Neural crest cell (in vitro differentiated cells): ENCODE measurements at places on chromosomes 3 and 15. TPM values are rescaled to one million over a fixed set of nuclear protein-coding genes. Genes with fewer than 3 reads are reported as not detected.

- H3K4me3 ChIP-seq = no peak overlapping the region
- no peak overlapping the region for H3K27ac ChIP-seq
- no peaks in the 10 kb centered on the region for H3K27me3 ChIP-seq
- peaks cover 9% of the 10 kb centered on the region for H3K36me3 ChIP-seq
- peaks cover 31% of the 10 kb centered on the region for H3K4me1 ChIP-seq
Observed at GRCh38 chr3:53242642-53243041, 13.2 kb downstream of the TKT start.

DNA sequence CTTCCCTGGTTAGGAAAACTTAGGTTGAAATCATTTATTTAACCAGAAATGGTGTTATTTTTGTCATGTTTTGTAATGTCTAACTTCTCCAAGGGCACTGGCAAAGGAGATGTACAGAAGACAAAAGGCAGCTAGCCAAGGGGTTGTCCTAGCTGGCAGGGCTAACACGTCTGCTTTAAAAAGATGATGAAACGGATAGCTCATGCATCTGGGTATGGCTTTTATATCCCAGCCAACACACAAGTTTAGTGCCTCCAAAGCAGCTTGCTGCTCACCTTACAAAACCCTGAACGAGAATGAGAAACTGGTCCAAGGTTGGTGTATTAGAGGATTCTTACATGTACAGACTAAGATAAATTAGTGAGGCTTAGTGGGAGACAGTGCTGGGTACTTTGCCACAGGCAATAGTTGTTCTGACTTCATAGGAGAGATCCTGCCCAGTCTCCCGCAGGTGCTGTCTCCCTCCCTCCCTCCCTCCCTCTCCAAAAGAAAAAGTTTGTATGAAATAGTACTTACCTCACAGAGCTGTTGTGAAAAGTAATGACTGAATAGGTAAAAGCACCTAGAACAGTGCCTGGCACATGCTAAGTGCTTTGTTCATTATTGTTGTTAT, 47.8 kb downstream of the KCNMB2 start:
- H3K4me1 ChIP-seq = no peaks in the 10 kb centered on the region
- DNase-seq = no peak
- H3K27ac ChIP-seq = peak overlapping the region; percentile 20
- H3K4me3 ChIP-seq = no peak overlapping the region

ATP13A4 gene
- 0.30 and 0.57 TPM in 2 replicates for total RNA-seq

DNA sequence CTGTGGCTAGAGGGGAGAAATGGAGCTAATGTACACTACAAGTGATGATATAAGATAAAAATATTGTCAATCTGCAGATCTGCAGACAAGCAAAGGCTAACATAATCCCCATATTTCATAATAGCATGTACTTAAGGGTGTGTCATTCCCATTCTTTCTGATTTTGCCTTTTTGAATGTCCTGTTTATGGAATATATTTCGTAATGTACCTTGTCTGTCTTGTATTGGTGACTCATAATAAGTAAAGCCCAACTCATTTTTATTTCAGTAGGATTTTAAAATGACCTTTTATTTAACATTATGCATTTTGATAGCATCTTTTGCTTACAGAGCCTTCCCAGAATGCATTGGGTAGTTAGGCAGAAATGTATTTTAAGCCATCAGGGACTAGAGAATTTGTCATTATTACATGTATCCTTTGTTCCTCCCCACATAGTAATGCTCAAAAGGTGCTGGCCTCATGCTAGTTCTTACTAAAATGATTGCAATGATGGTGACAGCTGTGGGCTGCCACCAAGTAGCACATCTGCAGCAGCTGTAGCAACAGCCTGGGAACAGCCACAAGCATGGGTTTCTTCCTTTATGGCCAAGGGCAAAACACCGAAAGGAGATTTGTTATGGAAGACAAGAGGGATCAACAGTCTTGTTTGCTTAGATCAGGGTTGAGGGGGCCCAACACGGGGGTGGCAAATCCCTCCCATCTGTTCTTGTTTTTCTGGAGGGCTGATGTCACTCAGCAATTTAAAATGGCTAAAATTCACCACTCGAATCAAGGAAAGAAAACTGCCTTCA, 188.5 kb downstream of the CADPS start:
- H3K4me1 ChIP-seq = peaks cover 4% of the 10 kb centered on the region
- DNase-seq = no peak
- H3K4me3 ChIP-seq = no peak overlapping the region
- no peak overlapping the region for H3K27ac ChIP-seq
- H3K36me3 ChIP-seq = no peaks in the 10 kb centered on the region

TMEM207 gene
- not detected in 2 replicates for total RNA-seq

- H3K4me3 ChIP-seq = no peak overlapping the region
- no peak overlapping the region for H3K27ac ChIP-seq
- H3K36me3 ChIP-seq = no peaks in the 10 kb centered on the region
Observed at GRCh38 chr3:156762631-156763185, 63.4 kb upstream of the LEKR1 start.

CCR5 gene
- total RNA-seq = not detected in 2 replicates

GRCh38 chr3:142884531-142884930, 4.4 kb downstream of the PCOLCE2 start:
- H3K36me3 ChIP-seq = no peaks in the 10 kb centered on the region
- DNase-seq = no peak
- peak overlapping the region; percentile 59 for H3K27ac ChIP-seq
- H3K27me3 ChIP-seq = peaks cover 9% of the 10 kb centered on the region
- peaks cover 9% of the 10 kb centered on the region for H3K4me1 ChIP-seq

GRCh38 chr3:70832834-70833205, 520.4 kb upstream of the MDFIC2 start:
- H3K4me3 ChIP-seq = no peak overlapping the region
- H3K4me1 ChIP-seq = no peaks in the 10 kb centered on the region
- H3K36me3 ChIP-seq = no peaks in the 10 kb centered on the region

CISH gene
- 8.1 and 8.6 TPM in 2 replicates for total RNA-seq

DNA sequence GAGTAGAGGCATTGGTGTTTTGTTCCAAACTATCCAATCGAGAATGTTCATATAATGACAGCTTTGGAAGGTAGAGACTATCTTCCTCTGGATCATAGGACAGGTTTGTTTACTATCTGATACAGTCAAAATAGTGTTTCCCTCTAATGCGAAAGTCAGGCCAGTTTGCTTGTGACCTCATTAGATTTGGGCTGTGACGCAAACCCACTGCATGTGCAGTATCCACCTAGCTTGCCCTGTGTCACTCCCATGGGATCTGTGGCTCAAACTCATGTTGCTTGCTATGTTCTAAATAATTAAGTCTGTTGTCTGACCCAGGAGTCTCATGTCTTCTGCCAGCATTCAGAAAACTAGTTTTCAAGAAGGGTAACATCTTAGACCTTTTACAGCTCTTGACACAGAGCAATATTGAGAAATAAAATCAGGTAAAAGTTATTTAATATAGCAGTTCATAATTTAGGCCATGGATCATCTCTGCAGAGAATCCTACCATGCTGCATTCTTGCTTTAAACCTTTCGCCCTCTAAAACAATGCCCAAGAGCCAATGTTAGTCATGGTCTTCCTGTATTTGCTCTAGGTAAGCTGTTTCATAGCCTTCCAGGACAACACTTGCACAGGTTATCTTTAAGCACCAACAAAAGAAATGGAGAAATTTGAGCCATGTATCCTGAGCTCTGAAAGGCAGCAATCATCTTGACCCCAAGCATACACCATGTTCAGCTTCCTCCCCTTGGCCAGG, 26.4 kb downstream of the NIT2 start:
- H3K27ac ChIP-seq = no peak overlapping the region
- peaks cover 20% of the 10 kb centered on the region for H3K36me3 ChIP-seq
- no peaks in the 10 kb centered on the region for H3K4me1 ChIP-seq
- no peak overlapping the region for H3K4me3 ChIP-seq
- H3K27me3 ChIP-seq = no peaks in the 10 kb centered on the region
- DNase-seq = no peak

GRCh38 chr3:166111562-166111961, 274.3 kb upstream of the BCHE start:
- no peaks in the 10 kb centered on the region for H3K27me3 ChIP-seq
- H3K36me3 ChIP-seq = no peaks in the 10 kb centered on the region
- no peak overlapping the region for H3K4me3 ChIP-seq
- no peak overlapping the region for H3K27ac ChIP-seq

GRCh38 chr3:8767667-8768363, 1.6 kb downstream of the OXTR start:
- peak overlapping the region; percentile 74 for H3K4me3 ChIP-seq
- no peak overlapping the region for H3K27ac ChIP-seq
- no peak for DNase-seq
- H3K36me3 ChIP-seq = peaks cover 2% of the 10 kb centered on the region

DNA sequence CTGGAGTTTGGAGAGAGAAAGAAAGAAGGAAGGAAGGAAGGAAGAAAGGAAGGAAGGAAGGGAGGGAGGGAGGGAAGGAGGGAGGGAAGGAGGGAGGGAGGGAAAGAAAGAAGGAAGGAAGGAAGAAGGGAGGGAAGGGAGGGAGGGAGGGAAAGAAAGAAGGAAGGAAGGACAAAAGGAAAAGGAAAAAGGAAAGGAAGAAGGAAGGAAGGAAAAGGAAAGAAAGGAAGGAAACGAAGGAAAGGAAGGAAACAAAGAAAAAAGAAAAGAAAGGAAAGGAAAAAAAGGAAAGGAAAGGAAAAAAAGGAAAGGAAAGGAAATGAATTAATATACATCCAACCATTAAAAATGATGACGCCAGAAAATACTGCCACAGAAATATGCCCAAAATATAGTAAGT, 18.7 kb upstream of the OR4F6 start:
- H3K27me3 ChIP-seq = peaks cover 64% of the 10 kb centered on the region
- H3K4me3 ChIP-seq = no peak overlapping the region
- no peak for DNase-seq
- H3K27ac ChIP-seq = no peak overlapping the region
- no peaks in the 10 kb centered on the region for H3K36me3 ChIP-seq
- no peaks in the 10 kb centered on the region for H3K4me1 ChIP-seq

DNA sequence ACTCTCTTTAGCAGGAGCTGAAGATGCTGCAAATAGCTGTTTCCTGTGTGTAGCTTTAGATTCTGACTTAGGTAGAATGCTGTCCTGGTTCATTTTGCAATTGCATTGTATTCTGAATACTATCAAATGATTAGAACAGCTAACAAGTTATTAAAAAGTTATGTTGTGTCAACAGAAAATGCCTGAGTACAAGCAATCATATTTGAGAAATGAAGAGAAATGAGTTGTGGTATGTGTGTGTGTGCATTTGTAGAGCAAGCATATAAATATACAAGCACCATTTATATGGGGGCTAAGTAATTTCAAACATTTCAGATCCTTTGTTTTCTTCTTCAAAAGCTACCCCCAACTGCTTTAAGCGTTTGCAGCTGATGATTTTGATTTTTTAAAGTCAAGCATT, 7.8 kb downstream of the ZIC1 start:
- H3K4me1 ChIP-seq = peaks cover 40% of the 10 kb centered on the region
- H3K27me3 ChIP-seq = peaks cover 99% of the 10 kb centered on the region
- peaks cover 15% of the 10 kb centered on the region for H3K36me3 ChIP-seq
- peak overlapping the region; percentile 32 for H3K4me3 ChIP-seq
- H3K27ac ChIP-seq = no peak overlapping the region

GRCh38 chr3:170911051-170911450, 2.6 kb upstream of the EIF5A2 start:
- peaks cover 13% of the 10 kb centered on the region for H3K36me3 ChIP-seq
- DNase-seq = no peak
- no peak overlapping the region for H3K4me3 ChIP-seq
- H3K27ac ChIP-seq = no peak overlapping the region

GRCh38 chr3:13411186-13411860, 8.8 kb downstream of the NUP210 start:
- no peaks in the 10 kb centered on the region for H3K27me3 ChIP-seq
- DNase-seq = no peak
- H3K36me3 ChIP-seq = peaks cover 12% of the 10 kb centered on the region
- peak overlapping the region; percentile 6 for H3K27ac ChIP-seq
- no peak overlapping the region for H3K4me3 ChIP-seq

DNA sequence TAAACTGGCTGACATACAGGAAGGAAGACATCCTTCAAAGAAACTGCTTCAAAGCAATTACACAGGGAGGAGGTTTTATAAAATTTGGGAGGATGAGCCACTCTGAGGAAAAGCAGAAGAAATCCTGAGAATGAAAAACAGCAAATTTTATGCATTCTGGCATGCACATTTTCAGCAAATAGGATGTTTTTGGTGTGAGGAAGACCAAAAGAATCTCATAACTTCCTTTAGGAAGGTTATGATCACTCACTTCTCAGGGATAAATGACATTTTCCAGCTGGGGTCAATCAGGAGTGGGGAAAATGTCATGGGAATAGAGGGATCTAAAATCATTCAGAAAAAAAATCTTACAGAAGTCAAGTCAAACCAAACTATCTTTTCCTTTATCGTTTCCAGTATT, 371.7 kb upstream of the CNTN6 start:
- H3K36me3 ChIP-seq = no peaks in the 10 kb centered on the region
- H3K27ac ChIP-seq = no peak overlapping the region
- no peak for DNase-seq
- peaks cover 30% of the 10 kb centered on the region for H3K27me3 ChIP-seq

ASB14 gene
- not detected in 2 replicates for total RNA-seq

- no peaks in the 10 kb centered on the region for H3K4me1 ChIP-seq
- no peak for DNase-seq
- no peak overlapping the region for H3K4me3 ChIP-seq
- H3K27me3 ChIP-seq = no peaks in the 10 kb centered on the region
- peaks cover 39% of the 10 kb centered on the region for H3K36me3 ChIP-seq
Observed at GRCh38 chr3:45002720-45003119, 23.4 kb upstream of the CLEC3B start.

PLXNA1 gene
- 90.4 and 94.0 TPM in 2 replicates for total RNA-seq
